GM12891 (cell line): ENCODE measurements at places on chromosomes 5 and 9.

GRCh38 chr9:129888293-129889121 is 53.2 kb downstream of the USP20 start:
- peak; percentile 63 for DNase-seq

- no peak for DNase-seq
These were observed 144.7 kb downstream of the RGS3 start for GRCh38 chr9:113608082-113608685.

DNA sequence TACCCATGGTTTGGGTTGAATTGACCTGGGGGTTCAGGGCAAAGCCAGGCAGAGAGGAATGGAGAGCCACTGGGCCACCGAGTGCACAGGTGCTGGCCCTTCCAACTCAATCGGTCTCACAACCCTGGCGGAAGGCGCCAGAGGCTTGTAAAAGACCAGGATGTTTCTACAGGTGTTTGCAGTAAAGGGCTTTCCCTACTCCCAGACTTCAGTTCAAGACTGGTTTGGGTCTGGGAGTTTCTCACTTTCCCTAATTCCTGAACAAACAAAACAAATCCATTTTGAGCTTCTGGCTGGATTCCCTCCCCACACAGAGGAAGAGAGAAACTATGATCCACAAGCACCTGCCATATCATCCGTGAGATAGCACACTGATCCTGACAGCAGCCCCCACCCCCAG is 125.2 kb upstream of the KLF4 start:
- DNase-seq = no peak

- no peak for DNase-seq
These were observed 34.7 kb downstream of the GLT6D1 start for GRCh38 chr9:135604437-135605237.

DNA sequence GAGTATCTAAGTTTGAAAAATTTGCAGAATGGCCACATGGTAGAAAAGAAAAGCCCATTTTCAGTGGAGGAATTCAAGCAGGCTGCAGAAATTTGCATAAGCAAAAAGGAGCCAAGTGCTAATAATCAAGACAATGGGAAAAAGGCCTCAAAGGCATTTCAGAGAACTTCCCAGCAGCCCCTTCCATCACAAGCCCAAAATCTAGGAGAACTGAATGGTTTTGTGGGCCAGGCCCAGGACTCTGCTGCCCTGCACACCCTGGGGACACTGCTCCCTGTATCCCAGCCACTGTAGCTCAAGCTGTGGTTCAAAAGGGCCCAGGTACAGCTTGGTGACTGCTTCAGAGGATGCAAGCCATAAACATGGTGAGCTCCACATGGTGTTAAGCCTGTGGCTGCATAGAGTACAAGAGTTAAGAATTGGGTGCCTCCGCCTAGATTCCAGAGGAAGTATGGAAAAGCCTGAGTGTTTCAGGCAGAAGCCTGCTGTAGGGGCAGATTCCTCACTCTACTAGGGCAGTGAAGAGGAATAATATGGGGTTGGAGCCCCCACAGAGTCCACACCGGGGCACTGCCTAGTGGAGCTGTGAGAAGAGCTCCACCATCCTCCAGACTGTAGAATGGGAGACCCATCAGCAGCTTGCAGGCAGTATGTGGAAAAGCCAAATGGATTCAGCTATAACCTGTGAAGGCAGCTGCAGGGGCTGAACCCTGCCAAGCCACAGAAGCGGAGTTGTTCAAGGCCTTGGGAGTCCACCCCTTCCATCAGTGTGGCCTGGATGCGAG is 720.7 kb upstream of the CTNND2 start:
- no peak for DNase-seq

- DNase-seq = no peak
These were observed 36.7 kb upstream of the GABBR2 start for GRCh38 chr9:98745470-98745869.

GRCh38 chr9:91884696-91885687 is 65.0 kb downstream of the ROR2 start:
- no peak for DNase-seq

GRCh38 chr9:96027251-96028131 is 152.0 kb downstream of the ERCC6L2 start:
- no peak for DNase-seq

GRCh38 chr5:52356311-52356918 is 431.3 kb upstream of the ITGA1 start:
- no peak for DNase-seq

GRCh38 chr5:162641142-162641813 is 573.7 kb downstream of the GABRG2 start:
- no peak for DNase-seq

- no peak for DNase-seq
These were observed 27.7 kb downstream of the PPP3R2 start for GRCh38 chr9:101566904-101567724.

- DNase-seq = no peak
These were observed 246.6 kb downstream of the TAF11L14 start for GRCh38 chr5:17880869-17881268.

DNA sequence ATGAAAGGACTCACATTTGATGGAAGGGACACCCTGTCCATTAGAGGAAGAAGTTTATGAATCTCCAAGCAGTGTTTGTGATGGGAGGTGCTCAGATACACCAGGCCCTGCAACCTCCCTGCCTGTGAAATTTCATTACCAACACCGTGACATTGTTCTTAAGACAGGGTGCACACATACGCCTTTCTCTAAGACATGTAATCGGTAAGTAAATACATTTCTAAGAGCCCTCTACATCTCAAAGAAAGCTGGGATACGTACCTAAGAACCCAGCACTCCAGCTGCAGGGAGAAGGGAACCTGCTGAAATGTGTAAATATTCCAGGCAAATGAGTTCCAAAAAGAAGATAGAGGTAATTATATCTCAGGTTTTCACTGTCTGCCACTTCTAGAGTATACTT is 125.0 kb upstream of the APC start:
- no peak for DNase-seq

DNA sequence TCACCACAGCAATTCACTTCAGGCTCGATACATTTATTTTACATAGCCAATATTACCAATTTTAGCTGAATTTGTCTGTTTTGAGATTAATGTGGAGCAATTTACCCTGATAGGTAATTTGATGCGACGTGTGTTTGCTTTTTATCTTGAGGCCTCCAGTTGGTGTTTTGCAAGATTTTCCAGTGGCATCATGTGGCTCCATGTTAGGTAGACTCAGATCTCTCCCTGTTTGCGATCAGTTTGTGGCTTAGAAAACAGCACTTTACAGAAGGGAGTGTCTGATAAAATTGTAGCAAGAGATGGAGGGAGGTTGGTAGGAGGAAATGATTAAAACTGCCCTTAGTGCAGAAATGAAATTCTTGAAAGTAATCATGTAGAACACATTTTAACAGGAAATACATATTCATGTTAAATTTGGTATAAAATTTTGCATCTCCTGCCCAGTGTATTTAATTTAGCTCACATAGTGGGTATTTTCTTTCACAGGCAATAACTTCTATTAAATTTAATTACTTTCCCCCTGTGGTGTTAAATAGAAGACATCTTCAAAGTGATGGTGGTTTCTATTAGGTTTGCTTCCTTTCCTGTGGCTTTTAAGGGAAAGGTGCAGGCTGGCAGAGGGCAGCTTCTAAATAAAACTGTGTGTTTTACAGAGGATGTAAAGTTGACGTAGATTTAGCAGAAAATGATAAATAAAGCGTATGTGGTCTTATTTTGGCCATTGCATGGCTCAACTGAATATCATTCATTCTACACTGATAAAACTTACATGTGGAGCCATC is 135.8 kb downstream of the KDM4C start:
- no peak for DNase-seq

DNA sequence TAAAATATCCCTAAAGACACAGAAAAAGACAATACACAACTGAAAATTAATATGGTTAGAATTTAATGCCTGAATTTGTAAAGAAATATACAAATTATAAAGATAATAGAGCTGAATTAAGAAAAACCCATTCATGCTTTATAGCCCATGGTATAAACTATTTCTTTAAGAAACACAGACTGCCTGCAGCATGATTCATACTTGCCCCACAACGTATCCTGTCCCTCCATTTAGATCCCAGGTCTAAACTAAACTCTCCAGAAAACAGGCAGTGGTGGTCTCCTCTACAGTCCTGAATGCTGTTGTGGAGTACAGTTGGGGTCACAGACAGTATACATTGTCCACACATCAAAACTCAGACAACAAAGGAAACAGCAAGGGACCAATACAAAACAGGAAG is 24.8 kb downstream of the IL6ST start:
- DNase-seq = no peak

- no peak for DNase-seq
These were observed 59.1 kb downstream of the JMY start for GRCh38 chr5:79295029-79295428.

DNA sequence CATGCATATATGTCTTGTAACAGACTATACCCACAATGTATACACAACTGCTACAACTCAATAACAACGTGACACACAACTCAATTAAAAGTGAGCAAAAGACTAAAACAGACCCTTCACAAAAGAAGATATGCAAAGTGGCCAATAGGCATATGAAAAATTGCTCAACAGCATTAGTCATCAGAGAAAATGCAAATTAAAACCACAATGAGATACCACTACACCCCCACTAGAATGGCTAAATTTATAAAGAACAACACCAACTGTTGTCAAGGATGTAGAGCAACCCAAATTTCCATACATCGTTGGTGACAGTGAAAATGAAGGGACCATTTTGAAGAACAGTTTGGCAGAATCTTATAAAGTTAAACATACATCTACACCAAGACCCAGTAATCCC is 38.9 kb downstream of the GABRB2 start:
- DNase-seq = no peak

GRCh38 chr5:81838307-81838906 is 87.5 kb upstream of the SSBP2 start:
- DNase-seq = no peak
